Femur (tissue), 1 donor: ENCODE measurements at places on chromosomes 6 and 20.

DNA sequence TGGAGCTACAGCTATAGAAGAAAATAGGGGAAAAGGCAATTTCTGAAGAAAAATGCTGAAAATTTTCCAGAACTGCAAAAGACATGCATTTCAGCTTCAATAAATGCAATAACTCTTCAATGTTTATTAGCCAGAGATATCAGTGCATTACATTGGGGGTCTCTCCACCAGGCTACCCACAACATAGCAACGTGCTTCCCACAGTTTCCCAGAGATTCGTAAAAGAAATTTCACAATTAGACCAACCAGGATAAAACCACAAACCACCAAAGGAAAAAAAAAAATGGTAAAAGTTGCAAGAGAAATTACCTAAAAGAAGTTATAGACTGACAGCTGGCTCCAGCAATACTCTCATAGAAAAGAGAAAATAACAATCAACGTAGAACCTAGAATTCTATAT lies 16.0 kb downstream of the LY86 start:
- DNase-seq, result no peak

DNA sequence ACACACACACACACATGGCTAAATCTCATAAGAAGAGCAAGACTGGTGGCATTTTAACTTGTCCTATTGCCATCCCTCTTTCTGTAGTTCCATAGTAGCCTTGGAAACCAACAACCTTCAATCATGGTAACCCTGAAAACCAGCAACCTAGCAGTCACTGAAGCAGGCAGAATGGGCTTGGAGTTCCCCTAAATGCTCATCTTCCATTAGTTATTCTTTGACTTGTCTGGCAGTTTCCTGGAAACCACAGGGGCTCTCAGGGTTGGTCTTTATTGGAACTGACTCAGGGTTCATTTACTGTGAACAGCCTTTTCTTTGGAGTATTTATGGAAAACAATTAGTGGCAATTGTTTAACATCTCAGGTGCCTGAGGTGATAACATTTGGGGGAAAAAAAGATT lies 19.4 kb upstream of the BRPF3 start:
- DNase-seq, result no peak

DNA sequence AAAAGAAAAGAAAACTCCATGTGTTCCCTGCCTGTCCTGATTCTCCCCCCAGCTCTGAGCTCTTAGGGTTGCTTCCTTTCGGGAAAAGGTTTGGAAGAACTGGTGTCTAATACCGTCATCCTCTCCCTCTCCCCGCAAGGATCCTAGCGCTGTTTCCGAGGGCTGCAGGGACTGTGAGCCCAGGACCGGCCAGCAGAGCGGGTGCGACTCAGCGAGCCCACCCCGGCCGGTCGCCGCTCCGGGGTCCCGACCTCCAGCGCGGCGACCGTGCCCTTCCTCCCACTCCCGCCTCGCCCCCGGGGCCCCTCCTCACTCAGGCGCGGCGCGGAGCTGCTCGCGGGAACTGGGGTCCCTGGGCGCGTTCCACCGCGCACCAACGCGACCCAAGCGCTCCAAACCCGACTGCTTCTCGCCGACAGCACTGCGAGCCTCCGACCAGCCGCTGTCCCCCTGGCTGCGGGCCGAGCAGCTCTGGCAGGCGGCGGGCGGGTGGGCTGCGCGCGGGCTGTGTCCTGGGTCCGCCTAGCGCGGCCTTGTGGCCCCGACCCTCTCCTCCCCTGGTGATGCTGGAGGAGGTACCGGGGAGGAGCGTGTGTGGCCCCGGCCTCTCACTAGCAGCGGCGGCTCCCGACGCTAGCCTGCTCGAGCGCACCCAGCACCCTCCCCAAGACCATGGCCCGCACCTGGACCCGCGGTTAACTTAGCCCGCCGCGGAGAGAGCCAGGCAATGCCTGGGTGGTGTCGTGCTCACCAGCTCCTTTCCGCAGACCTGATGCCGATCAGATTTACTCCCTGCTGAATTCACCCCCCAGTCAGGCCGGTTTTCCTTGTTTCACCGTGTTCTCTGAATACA lies at the start of gene PLA2G7:
Gene PLA2G7 (minus strand): TSS at position 509 of the 853 bp plus-strand sequence. CDS start 12,484 bp downstream, outside the sequence.
- peak; percentile 40 for DNase-seq

DNA sequence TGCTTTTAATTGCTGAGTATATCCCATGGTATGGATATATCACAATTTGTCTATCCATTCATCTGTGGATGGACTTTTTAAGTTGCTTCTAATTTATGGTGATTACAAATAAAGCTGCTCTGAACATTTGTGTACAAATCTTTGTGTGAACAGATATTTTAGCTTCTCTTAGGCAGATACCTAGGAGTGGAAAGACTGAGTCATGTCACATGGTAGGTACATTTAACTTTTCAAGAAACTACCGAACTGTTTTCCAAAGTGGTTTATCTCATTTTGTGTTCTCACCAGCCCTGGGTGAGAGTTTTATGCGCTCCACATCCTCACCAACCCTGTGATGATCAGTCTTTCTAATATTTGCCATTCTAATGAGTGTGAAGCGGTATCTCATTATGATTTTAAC lies 31.0 kb upstream of the ZNFX1 start:
- no peak for DNase-seq

- DNase-seq, result no peak
Observed at GRCh38 chr20:20369250-20370093, 1.6 kb downstream of the INSM1 start.

DNA sequence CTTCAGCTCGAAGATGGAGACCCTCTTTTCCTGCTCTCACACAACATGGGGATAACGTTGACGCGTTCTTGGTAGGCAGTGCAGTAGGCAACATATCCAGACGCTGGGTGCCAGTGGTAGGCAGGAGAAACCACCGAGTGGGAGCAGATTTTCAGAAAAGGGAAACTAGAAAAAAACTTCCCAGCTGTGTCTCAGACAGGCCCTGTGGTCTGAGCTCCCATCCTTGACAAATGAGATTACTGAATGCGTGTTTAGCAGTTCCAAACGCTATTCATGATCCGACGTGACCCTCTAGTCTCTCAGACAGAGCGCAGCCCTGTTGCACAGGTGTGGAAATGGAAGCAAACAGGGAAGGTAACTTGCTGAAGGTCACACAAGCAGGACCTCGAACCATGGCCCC lies 83.9 kb upstream of the DUSP22 start:
- DNase-seq, result no peak

DNA sequence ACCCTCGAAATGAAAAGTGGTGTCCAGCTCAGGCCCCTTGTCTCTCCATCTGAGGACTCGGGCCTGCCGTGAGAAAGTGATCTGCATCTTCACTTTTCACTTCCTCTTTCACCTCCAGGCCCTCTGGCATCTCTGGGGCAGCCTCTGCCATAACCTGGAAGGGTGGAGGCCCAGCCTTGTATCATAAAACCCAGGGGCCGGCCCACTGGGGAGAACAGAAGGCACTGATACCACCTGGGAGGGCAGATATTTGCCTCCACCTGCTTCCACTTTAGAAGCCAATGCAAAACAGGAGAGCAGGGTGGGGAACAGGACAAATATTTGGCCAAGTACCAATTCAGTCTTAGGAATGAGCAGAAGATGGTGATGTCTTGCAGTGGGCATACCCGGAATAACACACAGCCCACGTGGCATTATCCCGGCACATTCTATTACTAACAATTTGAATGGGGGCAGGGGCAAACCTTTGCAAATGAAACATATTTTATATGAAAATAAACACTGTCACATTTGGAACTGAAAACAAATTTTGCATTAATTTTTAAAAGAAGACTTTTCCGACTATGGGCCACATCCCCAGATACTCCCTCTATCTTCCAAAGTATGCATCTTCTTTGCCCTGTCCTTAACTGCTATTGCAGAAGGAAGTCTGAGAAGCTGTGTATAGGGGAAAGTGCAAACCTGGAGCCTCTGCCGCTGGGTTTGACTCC lies 69.2 kb upstream of the TBC1D7 start:
- DNase-seq, result no peak

DNA sequence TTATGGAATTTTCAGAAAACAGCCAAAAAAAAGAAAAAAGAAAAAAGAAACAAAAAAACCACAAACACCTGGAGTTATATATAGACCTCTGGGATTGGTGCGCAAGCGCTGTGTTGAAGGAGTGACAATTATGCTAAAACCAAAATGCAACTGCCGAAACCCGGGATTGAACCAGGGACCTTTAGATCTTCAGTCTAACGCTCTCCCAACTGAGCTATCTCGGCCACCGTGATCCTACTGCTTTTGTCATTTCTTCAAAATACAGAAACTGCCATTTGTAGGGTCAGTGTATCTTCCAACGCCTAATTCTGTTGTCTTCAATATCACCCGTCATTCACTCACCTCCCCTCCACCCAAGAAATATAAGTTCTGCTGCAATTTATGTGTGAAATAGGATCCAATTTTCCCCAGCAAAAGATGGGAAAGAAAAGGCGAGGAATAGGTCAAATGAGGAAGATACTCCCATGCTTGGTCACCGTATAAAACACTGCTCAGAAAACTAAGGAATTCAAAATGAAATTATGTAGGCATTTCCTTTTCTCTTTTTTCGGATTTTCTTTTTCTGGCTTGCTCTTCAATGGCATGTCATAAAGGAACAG lies 116.0 kb downstream of the TRIM27 start:
- DNase-seq, result peak; percentile 43

GRCh38 chr6:161168281-161168891 lies 105.5 kb downstream of the AGPAT4 start:
- DNase-seq, result no peak

GRCh38 chr6:53230775-53231467 lies 82.3 kb upstream of the GCM1 start:
- no peak for DNase-seq

- DNase-seq, result no peak
Observed at GRCh38 chr6:140364916-140365315, 990.5 kb upstream of the CITED2 start.
